ENCODE measurements at places on chromosomes 2 and 18. TPM values are rescaled to one million over a fixed set of nuclear protein-coding genes. Genes with fewer than 3 reads are reported as not detected.

GRCh38 chr2:239499726-239500573, 99.1 kb upstream of the HDAC4 start:
- H3K4me1 ChIP-seq = no peaks in the 10 kb centered on the region
- peaks cover 2% of the 10 kb centered on the region for H3K27me3 ChIP-seq
- DNase-seq = no peak
- H3K4me3 ChIP-seq = no peak overlapping the region

DNA sequence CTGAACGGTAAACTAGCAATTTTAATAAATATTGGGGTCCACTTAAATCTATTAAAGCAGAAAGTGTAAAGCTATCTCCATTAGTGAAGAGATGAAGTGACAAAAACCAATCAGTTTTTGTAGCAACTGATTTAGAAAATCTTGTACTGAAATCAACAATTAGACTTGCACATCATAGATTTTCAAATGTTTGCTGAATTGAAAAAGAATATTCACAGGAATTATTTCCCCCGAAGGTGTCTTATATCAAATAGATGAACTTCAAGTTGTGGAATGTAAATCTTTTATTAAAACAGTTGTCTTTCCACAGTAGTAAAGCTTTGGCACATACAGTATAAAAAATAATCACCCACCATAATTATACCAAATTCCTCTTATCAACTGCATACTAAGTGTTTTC, 48.7 kb downstream of the ATIC start:
- no peak overlapping the region for H3K4me3 ChIP-seq
- no peaks in the 10 kb centered on the region for H3K4me1 ChIP-seq
- no peak for DNase-seq
- no peaks in the 10 kb centered on the region for H3K27me3 ChIP-seq

DNA sequence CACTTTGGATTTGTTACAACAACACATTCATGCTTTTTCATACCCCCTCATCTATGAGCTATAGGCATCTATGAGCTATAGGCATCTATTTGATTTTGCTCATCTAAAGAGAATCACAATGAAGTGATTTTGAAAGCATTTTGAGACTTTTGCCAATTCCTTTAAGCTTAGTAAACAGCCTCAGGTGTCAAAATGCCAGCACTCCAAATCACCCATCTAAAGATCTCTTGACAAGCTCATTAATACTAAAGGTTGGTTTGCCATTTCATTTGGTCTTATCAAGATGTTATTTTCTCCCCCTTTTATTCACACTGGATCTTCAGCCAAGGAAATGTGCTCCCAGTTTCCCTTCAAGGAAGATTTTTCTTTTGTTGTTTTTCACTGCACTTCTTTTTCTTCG, 110.7 kb upstream of the TLK1 start:
- H3K36me3 ChIP-seq = no peaks in the 10 kb centered on the region
- DNase-seq = no peak
- H3K4me1 ChIP-seq = no peaks in the 10 kb centered on the region
- peaks cover 6% of the 10 kb centered on the region for H3K27me3 ChIP-seq
- no peak overlapping the region for H3K4me3 ChIP-seq

The NPPC gene
- 0.41 TPM for total RNA-seq

The CIDEA gene
- total RNA-seq = not detected

The MYO7B gene
- 0.30 TPM for total RNA-seq

The GREB1 gene
- 0.23 TPM for total RNA-seq
